ENCODE measurements at places on chromosomes 16 and 17.

GRCh38 chr16:10738231-10739077 lies 5.2 kb upstream of the NUBP1 start:
- DNase-seq, result peak; percentile 17

DNA sequence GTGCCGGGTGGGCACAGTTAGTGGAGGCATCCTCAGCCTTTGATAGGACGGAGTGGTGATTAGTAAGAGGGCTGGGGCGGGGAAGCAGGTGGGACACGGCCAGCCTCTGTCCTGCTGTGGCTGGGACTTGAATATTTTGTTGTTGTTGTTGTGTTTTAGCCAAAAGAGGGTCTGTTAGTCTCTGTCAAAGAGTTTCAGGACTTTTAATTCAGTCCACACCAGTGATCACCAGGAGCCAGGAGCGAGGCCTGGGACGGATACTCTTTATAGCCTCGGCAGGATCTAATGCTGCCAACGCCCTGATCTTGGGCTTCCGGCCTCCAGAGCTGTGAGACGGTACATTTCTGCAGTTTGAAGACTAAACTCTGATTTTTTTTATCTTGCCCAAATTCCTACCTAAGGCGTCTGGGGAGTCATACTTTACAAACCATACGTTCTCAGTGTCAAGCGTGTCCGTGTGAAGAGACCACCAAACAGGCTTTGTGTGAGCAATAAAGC lies 2.9 kb upstream of the RNF213 start:
- no peak for DNase-seq

DNA sequence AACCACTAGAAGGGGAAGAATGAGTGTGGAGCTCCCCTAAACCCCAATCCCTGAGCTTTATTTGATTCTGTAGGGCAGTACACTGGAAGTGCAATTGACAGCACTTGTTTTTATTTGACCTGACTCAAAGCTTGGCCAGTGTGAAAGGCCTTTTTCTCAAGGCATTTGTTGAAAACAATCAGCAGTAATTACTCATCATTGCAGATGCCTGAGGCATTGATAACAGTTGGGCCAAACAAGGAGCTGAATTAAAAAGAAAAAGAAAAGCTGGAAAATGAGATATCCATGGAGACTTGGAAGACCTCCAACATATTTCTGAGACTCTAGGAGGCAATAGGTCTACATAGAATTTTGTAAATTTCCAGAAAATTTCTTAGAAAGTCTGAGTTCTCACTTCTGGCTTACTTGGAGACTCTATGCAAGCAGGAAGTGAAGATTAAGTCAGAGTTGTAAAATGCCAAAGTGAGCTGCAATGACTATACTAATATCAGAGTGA lies 200.8 kb upstream of the KCNJ16 start:
- no peak for DNase-seq

- DNase-seq, result no peak
Measured at GRCh38 chr17:69460963-69461922, 46.7 kb downstream of the MAP2K6 start.

GRCh38 chr16:49484451-49484849 lies 110.8 kb downstream of the C16orf78 start:
- DNase-seq, result peak; percentile 66

- DNase-seq, result no peak
Measured at GRCh38 chr17:47368262-47368661, 44.5 kb downstream of the EFCAB13 start.

DNA sequence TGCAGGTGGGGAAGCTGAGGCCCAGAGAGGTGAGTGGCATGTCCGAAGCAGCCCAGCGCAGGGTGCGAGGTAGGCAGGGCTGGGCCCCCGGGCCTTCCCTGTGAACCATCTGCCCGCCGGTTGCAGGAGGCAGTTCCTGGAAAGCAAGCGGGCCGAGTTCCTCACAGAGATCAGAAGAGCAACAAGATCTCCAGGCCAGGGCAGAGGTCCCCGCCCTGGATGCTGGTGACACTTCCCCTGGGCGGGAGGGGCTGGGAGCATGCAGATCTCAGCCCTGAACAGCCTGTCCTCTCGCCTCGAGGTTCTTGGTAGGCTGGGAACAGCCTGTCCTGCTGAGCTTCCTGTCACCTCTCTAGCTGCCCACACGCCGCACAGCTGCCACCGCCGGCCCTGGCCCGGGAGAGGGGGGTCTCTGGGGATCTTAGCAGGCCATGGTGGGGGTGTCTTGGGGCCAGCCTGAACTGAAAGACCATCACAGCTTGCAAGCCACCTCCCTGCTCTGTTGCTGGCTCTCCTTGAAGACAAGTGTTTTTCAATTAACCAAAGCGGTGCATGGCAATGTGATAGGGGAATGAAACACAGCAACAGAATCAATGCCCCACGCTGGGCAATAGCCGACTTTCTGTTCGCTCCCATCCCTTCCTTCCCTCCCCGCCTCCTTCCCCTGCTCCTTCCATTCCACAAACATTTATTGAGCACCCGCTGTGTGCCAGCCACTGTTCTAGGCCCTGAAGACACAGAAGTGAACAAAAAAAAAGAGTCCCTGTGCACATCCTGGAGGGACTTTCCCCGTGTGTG lies 31.7 kb downstream of the SOCS1 start:
- peak; percentile 69 for DNase-seq

DNA sequence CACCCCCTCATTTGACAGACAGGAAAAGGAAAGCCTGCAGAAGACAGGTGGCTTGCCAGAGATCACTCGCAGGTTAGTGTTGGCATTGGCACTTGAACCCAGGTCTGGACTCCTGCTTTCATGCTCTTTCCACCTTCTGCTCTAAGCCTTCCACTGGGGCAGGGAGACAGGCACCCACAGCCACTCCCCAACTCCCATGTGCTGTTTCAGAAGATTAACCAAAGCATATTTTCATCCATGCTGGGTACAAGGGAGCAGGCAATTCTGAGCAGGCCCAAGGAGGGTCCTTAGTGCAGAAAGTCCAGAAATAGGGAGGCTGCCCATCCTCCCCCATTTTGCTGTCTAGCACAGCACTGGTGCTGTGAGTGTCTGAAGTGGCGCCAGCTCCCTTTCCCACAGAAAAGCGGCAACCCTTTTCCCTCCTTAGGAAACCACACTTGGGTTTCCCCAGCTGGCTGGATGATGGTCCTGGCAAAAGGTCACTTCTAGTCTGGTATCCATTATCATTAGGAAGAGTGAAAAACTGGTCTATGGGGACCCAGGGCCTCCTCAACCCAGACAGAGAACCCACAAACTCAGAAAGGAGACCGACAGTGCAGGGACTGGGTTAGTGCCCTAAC lies 2.0 kb upstream of the CAVIN1 start:
- DNase-seq, result no peak

GRCh38 chr17:34556384-34556783 lies 23.0 kb upstream of the TMEM132E start:
- no peak for DNase-seq

GRCh38 chr17:10797476-10798328 lies 6.2 kb downstream of the TMEM238L start:
- no peak for DNase-seq

GRCh38 chr16:12349936-12350850 lies 373.7 kb downstream of the SNX29 start:
- no peak for DNase-seq

DNA sequence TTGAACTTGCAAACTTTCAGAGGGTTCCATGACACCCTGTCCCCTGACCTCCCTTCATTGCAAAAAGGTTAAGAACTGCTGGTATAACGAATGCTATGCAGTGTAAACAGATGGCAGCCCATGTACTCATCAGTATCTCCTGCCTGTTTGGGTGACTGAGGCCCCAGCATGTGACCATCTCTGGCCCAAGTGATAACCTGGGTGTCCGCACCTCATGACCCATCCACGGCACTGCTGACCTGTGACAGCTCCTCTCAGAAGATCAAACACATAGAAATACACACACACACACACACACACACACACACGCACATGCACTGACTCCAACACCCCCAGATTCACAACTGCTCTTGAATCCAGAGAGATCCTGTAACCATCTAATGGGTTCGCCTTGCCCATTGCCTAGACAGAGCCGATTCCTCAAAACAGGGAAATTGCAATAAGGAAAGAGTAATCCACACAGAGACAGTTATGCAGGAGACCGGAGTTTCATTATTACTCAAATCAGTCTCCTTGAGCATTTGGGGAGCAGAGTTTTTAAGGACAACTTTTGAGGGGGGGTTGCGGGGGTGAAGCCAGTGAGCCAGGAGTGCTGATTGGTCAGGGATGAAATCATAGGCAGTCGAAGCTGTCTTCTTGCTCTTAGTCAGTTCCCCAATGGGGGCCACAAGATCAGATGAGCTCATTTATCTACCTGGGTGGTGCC lies 11.3 kb upstream of the PHOSPHO1 start:
- DNase-seq, result no peak

DNA sequence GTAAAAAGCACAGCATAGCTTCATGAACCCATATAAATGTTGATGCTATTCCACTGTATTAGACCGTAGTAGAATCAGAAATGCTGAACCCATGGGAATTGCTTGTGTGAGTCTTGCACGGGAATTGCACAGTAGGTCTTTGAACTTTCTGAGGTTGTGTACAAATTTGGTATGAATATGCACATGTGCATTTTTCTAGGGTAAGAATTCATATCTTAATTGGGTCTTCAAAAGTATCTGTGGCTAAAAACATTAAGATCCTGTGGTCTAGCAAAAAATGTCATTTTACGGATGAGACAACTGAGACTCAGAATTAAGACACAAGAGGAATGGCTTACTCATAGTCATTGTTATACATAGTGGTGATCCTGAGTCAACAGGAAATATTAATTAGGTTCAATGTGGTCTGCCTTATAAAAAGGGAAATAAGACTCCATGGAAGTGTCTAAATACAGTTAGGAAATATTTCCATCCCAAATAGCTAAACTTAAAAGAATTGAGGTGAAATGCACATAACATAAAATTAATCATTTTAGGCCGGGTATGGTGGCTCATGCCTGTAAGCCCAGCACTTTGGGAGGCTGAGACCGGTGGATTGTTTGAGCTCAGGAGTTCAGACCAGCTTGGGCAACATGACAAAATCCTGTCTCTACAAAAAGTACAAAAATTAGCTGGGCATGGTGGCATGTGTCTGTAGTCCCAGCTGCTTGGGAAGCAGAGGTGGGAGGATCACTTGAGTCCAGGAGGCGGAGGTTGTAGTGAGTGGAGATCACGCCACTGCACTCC lies 22.8 kb downstream of the TAOK1 start:
- DNase-seq, result no peak

GRCh38 chr17:59825533-59826322 lies 67.0 kb downstream of the TUBD1 start:
- no peak for DNase-seq

DNA sequence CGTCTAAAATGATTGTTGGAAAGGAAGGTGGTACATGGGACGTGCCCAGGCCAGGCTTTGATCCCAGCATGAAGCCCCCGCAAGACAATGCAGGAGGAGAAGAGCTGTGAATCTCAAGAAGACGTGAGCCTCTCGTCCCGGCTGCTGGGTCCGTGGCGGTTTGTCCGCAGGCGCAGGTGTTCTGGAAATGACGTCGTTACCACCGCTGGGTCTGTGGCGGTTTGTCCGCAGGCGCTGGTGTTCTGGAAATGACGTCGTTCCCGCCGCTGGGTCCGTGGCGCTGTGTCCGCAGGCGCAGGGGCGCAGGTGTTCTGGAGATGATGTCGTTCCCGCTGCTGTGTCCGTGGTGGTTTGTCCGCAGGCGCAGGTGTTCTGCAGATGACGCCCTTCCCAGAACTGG lies 14.1 kb downstream of the SPG7 start:
- no peak for DNase-seq

GRCh38 chr16:52466994-52467393 lies 79.9 kb downstream of the TOX3 start:
- DNase-seq, result no peak

DNA sequence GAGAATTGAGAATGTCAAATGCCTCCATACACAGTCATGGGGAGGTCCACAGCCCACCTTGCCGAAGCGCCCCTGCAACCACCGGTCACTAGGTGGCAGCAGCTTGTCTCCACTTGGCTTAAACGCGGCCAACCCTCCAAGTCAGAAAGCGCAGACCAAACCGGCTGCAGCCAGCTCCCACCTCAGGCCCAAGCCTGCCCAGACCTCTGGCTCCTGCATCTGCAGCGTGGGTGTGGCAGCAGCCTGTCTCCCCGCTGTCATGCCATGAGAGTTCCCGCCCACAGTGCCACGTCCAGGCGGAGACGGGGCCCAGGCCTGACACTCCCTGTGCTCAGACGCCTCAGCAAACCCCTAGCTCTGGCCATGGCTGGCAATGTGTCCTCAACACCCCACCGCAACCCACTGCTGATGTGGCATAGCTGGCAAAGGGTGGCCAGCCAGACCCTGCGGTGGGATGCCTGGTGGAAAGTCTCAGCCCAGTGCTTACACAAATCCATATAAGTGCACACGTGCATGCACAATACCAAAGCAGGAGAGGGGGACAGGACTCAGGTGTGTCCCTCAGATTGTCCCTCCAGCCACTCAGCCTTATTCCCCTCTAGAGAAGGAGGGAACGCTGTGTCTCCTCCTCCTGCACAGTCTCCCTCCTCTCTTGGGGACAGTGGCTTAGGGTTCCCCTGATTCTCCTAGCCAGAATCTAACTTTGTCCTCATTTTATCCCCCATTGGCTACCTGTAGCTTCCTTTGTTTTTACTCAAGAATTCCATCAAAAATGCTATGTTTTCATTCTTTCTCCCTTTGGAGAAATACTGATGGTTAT lies 10.9 kb downstream of the COPZ2 start:
- peak; percentile 91 for DNase-seq

DNA sequence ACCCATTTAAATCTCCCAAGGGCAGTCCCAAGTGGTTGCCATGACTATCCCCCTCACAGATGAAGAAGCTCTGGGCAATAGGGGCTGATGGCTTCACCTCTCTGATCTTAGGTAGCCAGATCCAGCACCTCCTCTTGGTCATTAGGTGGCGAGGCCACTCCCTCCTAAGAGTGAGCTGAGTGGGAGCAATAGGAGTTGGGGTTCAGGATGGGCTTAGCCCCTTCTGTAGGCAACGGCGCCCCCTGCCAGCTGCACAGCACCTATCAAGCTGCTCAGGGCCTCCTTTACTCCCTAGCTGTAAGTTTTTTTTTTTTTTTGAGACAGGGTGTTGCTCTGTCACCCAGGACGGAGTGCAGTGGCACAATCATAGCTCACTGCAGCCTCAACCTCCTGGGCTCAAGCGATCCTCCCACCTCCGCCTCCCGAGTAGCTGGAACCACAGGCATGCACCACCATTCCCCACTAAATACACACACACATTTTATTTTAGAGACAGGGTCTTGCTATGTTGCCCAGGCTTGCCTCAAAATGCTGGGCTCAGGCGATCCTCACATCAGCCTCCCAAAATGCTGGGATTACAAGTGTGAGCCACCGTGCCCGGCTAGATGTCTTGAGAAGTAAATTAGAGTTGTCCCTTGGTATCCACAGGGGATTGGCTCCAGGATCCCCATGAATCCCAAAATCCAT lies 3.5 kb upstream of the RRAD start:
- no peak for DNase-seq

All from glutamatergic neuron (in vitro differentiated cells).